ENCODE measurements at places on chromosomes 6 and 20.

DNA sequence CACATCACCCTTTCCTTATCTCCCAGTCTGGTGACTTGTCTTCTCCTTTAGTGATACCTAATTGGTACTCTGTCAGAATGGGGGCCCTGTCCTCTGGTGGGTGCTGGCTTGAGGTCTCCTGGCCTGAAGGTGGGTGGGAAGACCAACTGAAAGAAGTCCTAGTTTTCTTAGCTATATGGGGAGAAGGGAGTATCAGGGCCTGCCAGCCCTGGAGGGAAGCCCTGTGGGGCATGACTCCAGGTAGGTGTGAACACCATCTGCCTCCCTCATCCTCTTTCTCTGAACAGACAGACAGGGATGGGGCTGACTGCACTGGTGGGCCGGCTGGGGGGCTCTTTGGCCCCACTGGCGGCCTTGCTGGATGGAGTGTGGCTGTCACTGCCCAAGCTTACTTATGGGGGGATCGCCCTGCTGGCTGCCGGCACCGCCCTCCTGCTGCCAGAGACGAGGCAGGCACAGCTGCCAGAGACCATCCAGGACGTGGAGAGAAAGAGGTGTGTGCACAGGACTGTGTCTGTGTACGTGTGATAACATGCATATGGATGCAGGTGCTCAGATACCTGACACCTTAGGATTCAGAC lies 4.8 kb downstream of the CRIP3 start:
- DNase-seq: no peak

DNA sequence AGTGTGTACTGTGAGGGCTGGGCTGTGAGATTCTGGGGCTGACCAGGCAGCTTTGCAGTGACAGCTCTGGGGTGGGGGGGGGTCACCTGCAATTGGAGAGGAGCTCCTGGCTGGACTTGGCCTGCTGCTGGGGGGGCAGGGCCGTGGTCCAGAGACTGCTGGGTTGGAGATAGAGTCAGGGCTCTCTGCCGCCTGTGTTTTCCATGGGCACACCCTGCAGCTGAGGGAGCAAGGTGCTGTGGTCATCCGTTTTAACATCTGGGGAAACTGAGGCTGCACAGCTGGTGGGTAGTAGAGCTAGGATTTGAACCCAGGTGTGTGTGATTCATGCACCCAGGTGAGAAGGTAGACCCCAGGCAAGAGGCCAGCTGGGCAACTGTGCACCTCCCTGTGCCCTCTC lies 7.3 kb downstream of the DLGAP4 start:
- DNase-seq: no peak

DNA sequence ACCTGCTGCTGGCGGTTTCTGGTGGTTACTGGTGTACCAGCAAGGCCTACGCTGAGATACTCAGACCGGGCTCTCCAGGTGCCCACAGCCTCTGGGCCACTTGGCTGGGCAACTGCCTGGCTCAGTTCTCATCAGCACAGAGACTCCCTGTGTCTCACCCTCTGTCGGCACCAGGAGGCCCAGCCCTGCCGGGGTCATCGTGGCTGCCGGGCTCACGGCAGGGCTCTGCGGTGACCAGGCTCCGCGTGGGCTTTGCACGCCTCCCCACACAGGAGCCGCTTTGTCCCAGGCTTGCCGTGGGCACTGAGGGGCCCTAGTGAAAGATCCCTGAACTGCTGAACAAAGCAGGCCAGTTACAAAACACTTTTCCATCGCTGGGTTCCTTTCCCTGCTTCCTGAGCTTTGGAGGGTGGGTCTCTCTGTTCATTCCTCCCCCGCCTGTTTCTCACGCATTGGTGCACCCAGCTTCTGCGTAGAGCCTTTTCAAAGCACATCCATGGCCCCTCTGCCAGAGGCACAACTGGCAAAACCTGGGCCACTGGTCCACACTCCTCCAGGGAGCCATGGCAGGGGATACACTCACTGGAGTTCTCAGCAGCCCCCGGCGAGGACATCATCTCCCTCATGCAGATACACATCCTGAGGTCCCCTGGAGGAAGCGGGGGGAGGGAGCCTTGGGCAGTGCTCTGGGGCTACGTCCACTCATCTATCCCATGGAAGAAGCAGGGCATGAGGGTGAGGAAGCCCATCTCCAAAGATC lies 117.0 kb downstream of the NFATC2 start:
- DNase-seq: no peak

GRCh38 chr20:3221398-3222226 lies 12.3 kb downstream of the ITPA start:
- DNase-seq: no peak

DNA sequence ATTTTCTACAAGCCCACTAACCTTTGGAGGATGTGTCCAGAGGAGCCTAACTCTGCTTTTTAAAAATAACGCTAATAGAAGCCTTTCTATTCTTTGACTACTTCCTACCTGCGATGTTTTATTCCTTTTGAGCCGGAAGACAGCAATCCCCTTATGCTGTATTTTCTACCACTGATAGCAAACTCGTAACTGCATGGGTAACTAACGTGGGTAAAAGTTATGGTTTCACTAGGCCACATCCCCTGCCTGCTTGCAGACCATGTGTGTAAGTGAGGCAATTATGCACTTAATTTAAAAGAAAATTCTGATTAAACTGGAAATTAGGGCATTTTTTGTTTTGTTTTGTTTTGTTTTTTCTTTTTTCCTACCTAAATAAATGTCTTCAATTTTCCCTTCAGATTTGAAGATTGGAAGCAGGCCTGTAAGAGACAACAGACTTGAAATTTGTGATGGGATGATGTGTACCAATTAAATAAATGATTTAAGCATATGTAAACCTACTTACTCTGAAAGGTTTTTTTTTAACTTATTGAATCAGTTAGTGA lies 931 bp downstream of the UFL1 start:
- no peak for DNase-seq

GRCh38 chr6:108528878-108529277 lies 31.8 kb upstream of the FOXO3 start:
- DNase-seq: no peak

DNA sequence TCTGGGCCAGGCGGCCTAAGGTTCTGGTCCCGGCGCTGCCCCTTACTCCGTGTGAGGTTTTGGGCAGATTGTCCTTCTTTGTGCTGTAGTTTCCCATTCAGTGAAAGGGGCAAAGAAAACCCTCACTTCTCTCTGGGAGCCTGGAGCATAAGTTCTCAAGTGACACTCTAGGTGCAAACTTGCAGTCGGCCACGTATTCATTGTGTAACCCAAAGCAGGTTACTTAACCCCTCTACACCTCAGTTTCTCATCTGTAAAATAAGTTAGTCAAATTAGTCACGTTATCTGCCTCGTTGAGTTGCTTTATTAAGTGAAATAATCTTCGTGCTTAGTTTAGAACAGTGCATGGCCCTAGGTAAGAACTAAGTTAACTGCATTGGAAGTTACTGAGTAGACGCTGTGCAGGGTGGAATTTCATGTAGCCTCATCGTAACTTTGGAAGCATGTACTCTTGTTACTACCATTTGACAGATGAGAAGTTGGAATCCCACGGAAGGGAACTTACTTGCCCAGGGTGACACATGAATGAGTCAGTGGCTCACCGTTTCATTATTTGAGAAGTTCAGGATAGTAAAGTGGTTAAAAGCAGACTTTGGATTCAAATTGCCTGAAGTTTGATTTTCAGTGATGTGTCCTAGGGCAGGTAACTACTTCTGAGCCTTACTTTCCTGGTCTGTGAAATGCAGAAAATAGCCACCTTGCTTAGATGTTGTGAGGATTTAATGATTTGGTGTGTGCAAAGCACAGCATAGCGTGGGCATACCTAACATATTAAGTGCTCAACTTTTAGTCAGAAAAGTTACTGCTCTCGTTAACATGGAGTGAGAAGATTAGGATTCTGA lies 556 bp upstream of the MROH8 start:
- peak; percentile 26 for DNase-seq

DNA sequence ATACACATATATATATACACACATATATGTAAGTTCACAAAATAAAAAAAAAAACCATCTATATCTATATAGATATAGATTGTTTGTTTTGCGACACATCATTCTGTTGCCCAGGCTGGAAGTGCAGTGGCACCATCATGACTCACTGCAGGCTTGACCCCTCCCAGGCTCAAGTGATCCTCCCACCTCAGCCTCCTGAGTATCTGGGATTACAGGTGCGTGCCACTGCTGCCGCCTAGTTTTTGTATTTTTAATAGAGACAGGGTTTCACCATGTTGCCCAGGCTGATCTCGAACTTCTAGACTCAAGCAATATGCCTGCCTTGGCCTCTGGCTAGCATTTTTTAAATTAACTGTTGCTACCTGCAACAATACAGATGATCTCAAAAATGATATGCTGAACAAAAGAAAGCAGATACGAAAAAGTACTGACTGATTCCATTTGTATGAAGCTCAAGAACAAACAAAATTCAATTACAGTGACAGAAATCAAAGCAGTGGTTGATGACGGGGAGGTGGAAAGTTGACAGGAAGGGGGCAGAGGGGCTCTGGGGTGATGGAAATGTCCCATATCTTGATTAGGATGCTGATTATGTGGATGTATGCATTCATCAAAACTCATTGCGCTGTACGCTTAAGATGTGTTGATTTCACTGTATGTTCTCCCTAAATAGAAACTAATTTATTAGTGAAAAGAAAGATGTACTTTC lies 49.6 kb downstream of the ATXN1 start:
- no peak for DNase-seq

DNA sequence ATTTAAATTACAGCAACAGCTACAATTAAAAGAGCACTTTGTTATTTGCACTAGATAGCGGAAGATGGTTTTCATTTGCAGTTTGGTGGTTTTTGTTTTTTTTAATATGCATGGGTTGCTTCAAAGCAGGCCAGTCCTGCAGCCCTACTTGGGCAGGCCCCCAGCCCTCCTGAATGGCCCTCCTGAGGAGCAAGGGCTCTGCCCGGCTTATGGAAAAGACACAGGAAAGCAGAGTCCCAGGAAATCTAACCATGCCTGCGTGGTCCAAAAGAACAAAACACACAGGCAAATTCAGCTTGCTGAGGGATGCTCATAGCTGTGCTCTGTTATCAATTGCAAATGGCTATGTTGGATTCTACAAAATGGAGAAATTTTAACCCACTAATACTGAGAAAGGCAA lies 371.1 kb upstream of the ARID1B start:
- no peak for DNase-seq

DNA sequence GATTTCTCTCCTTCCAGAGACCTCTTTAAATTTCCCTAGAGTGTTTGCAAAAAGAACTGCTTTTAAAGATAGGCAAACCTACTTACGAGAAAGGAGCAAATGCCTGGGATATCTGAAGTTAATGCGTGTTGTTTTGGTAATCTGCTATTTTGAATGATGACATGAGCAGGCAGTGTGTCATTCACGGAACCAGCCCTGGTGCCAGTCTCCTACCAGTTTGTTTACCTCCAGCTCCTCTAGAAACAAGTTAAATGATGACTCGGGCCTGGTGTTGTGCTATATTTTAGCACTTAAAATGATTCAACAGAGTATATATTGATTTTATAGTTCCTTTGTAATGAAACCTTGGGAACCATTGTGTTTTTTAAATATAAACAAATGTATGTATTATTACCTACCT lies 41.1 kb upstream of the MAP3K4 start:
- DNase-seq: peak; percentile 30

- DNase-seq: no peak
These were observed 12.1 kb upstream of the PAX1 start for GRCh38 chr20:21693322-21693721.

GRCh38 chr6:25456249-25457040 lies 177.3 kb downstream of the CARMIL1 start:
- DNase-seq: no peak

DNA sequence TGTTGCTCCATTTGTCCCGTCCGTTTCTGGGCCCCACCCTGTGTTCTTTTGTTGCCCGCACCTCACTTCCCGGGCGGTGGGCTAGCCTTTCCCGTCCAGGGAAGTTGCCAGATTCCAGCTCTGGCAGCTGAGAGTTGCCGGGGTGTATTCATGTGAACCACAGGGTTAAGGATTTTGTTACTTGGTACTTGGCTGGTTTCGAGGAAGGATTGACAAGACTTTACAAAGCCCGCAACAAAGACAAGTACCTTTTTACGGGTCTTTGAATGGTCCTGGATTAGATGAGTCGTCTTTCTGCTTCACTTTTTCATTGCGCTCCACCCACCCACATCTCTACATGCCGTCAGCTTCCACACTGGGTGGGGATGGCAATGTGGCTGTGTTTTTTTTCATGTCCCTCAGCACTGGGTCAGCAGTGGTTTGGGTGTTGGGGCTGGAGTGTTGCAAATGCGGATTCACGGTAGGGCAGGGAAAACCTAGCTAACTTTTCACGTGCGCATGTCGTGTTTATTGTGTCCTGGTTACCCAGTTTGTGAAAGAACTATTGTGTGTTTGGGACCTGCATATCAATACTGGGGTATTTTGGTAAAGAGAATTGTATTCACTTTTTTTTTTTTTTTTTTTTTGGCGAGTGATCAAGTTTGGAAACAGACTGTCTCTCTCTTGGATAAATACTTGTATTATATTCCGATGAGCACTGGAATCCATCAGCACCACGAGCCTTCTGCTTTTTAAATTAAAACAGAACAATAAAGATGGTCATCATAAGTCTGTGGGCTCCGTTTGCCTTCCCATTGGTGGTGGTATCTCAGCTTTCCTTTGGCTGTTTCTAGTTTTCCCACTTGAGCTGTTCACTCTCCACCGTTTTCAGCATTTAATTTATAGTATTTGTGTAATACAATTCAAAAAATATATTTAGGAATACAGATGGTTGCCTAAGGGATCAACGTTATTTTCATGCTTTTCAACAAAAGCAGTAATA lies 1.2 kb downstream of the DUSP22 start:
- no peak for DNase-seq

DNA sequence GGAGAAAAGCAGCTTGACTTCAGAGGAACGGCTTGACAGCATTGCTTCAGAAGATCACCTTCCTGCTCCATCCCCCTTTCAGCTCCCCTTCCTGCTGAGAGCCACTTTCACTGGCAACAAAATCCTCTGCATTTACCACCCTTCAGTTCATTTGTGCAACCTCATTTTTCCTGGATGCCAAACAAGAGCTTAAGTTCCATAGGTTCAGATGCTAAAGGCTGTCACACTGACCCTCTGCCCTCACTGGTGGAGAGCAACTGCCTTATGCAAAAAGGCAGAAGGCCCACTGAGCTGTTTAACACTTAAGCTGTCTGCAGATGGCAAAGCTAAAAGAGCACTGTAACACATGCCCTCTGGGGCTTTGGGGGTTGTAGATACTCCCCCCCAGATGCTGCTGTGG lies 131.2 kb upstream of the SPACA1 start:
- no peak for DNase-seq

DNA sequence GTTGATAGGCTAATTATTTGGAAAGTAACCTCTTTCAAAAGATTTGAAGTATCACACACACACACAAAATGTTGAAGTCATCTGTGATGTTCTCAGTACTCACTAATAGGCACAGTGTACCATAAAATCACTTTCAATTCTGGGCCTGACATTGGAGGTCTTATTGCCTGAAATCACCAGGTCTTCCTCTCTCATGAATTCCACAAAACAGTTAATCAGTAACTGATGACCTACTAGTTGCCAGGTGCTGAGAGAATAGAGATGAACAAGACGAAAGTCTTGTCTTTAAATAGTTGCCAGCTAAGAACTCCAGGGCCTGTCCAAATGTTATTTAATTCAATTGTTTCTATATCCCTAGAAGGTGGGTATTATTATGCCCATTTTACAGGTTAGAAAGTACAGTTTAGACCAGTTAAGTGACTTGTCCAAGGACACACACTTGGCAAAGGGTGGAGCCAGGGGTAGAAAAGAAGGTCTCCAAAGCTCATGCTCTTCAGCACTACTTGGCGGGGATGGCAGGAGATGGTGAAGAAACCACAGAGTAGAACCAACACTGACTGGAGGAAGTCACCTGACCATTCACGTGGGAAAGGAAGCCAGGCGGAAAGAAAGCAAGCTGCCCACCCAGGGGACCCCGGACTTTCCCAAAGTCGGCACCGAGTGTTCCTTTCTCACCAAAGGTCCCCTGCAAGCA lies 116.4 kb downstream of the KIF6 start:
- DNase-seq: no peak

- no peak for DNase-seq
These were observed 9.3 kb upstream of the NQO2 start for GRCh38 chr6:2990248-2990931.
